ENCODE measurements at places on chromosomes 13 and 19. TPM values are rescaled to one million over a fixed set of nuclear protein-coding genes. Genes with fewer than 3 reads are reported as not detected.
A peak's percentile ranks its signal among the peaks of the same experiment; 100 is the strongest.

DNA sequence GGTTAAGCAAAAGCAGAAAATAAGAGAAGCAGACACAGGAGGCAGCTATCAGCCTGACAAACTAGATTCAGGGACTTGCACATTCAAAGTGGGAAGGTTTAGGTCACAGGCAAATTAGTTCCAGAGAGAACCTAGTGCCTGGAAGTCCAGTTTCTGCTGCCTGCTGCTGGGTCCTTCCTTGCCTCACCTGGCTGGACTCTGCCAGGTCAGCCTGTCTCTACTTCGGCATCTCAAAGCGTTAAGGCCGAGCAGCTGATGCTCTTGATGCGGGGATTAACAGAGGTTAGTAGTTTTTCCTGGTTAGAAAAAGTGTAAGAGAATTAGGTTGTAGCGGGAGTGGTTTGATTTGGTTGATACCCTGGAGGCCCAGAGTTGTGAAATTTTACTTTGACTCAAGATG, 52.0 kb downstream of the KLF5 start:
- DNase-seq = no peak

DNA sequence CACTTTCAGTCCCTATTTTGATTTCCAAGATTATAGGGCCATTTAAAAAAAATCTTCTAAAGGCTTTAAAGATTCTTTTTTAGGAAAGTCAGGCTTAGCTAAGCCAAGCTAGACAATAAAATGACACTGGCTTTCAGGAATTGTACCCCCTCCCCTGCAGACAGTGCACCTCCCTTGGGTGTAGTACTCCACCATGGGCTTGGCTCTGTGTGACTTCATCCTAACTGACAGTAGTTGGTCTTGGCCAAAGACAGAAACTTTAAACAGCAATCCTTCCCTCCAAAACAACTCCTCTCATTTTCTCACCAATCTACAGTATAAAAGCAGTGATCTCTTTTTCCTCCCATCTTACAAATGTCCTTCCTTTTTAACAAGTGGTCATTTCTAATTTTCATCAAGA, 283.0 kb downstream of the DNAJC15 start:
- DNase-seq = no peak

- no peak for DNase-seq
Measured at GRCh38 chr19:19487950-19488874, 27.1 kb downstream of the TSSK6 start.

- DNase-seq = no peak
Measured at GRCh38 chr19:55365245-55365644, 2.2 kb upstream of the GARIN5B start.

- DNase-seq = peak; percentile 51
Measured at GRCh38 chr19:35267353-35267817, 1.4 kb upstream of the USF2 start.

GRCh38 chr19:52659013-52659412, 20.9 kb upstream of the ZNF83 start:
- DNase-seq = no peak

GRCh38 chr13:26760832-26761582, 421 bp upstream of the GPR12 start:
- DNase-seq = no peak

DNA sequence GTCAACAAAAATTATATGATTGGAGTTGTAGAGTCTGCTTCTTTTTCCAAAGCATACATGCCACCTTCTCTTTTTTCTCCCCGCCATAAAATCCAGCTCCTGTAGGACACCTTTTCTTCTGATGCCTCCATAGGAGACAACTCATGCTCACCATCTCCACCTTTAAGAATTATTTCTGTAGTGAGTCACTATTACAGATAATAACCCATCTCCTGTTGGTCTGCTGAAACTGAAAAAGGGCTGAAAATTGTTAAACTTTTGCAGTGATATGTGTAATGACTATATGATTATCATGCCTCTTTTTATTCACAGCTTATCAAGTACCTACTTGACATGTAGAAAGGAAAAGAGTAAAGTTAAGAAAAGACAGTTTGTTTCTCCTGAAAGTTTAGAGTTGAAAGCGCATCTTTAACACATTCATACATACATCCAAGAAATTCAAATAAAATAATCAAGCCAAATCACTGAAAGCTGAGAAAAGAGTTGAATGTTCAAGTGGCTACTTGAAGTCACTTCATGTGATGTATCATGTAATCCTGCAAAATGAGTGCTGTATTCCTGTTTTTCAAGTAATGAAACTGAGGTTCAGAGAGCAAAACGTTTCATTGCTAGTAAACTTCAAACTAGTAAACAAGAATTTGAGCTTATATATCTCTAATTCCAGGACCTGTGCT, 35.5 kb upstream of the LPAR6 start:
- no peak for DNase-seq

UQCR11 gene
- total RNA-seq = 277 TPM

GRCh38 chr19:17455308-17456123, 5.2 kb downstream of the NXNL1 start:
- no peak for DNase-seq

SLC35E1 gene
- 42.0 TPM for total RNA-seq

ZNF615 gene
- total RNA-seq = 7.5 TPM

FLT1 gene
- 19.5 TPM for total RNA-seq

GRCh38 chr19:12888006-12888603, 1.1 kb upstream of the KLF1 start:
- DNase-seq = no peak

- no peak for DNase-seq
Measured at GRCh38 chr13:91882918-91883317, 484.5 kb downstream of the GPC5 start.

GRCh38 chr13:99900960-99901359, 70.6 kb downstream of the ZIC5 start:
- DNase-seq = no peak

DNA sequence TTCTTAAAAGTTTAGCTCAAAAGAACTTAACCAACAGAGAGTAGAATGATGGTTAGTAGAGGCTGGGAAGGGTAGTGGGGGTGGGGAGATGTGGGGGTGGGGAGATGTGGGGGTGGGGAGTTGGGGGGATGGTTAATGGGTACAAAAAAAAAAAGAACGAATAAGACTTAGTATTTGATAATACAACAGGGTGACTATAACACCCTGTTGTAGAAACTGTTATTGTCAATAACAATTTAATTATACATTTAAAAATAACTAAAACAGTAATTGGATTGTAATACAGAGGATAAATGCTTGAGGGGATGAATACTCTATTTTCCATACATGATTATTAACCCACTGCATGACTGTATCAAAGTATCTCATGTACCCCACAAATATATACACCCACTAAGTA, 91.1 kb downstream of the ZC3H13 start:
- no peak for DNase-seq

DNA sequence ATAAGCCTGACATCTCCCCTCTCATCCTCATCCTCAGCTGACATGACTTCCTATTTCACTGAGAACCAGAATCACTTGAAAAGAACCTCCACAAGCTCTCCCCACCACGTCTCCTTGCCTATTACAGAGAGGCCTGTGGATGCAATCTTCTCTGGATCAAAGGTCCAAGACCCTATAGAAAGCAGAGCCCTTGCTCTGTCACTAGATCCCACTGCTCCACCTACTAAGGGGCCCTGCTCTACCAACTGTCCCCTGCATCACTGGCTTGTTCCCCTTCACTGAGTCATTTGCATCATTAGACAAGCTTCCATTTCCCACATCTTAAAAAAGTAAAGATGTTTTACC, 40.8 kb downstream of the RCBTB2 start:
- DNase-seq = no peak

GRCh38 chr19:35178701-35179100, 24.2 kb downstream of the FXYD5 start:
- DNase-seq = no peak

ETFB gene
- total RNA-seq = 190 TPM

GRCh38 chr13:25847145-25847544, 204.7 kb downstream of the SHISA2 start:
- peak; percentile 18 for DNase-seq

- DNase-seq = no peak
Measured at GRCh38 chr13:111792956-111793355, 274.0 kb upstream of the SOX1 start.

BRD4 gene
- total RNA-seq = 94.5 TPM

DNA sequence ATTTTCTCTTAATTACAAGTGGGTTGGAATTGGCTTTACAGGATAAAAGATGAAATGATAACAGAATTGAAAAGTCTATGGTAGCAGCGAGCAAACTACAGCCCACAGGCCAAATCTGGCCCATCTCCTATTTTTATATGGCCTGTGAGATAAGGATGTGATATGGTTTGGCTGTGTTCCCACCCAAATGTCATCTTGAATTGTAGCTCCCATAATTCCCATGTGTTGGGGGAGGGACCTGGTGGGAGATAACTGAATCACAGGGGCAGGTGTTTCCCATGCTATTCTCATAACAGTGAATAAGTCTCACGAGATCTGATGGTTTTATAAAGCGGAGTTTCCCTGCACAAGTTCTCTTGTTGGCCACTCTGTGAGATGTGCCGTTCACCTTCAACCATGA, 19.0 kb downstream of the CRYL1 start:
- DNase-seq = no peak

GRCh38 chr19:42053037-42053935, 16.7 kb downstream of the GRIK5 start:
- DNase-seq = no peak

GRCh38 chr13:36973621-36974295, 25.4 kb downstream of the ALG5 start:
- DNase-seq = no peak

SLC7A10 gene
- not detected for total RNA-seq

DNA sequence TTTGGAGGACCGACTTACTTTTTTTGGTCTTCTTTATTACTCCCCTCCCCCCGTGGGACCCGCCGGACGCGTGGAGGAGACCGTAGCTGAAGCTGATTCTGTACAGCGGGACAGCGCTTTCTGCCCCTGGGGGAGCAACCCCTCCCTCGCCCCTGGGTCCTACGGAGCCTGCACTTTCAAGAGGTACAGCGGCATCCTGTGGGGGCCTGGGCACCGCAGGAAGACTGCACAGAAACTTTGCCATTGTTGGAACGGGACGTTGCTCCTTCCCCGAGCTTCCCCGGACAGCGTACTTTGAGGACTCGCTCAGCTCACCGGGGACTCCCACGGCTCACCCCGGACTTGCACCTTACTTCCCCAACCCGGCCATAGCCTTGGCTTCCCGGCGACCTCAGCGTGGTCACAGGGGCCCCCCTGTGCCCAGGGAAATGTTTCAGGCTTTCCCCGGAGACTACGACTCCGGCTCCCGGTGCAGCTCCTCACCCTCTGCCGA, 409 bp downstream of the FOSB start:
- peak; percentile 62 for DNase-seq

TM9SF2 gene
- total RNA-seq = 67.2 TPM
